ENCODE measurements at places on chromosomes 4 and X.

DNA sequence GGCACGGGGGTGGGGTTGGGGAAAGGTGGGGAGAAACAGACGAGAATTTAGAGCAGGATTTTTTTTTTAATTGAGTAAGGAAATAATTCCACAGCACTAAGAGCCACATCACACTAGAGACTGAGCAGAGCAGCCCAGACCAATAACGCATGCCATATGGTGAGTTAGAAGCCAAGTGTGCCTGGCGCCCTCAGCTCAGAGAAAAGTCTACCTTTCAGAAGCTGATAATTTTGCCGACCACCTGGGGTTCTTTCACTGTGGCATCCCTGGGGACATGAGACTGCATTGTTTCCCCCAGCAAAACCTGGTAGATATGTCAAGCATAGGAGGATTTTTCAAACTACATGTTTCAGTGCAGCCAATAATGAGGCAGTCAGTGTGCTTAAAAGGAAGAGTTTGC is 516.8 kb downstream of the SMARCA1 start:
- no peak for DNase-seq

GRCh38 chrX:109472939-109473735 is 8.7 kb downstream of the GUCY2F start:
- peak; percentile 53 for DNase-seq

DNA sequence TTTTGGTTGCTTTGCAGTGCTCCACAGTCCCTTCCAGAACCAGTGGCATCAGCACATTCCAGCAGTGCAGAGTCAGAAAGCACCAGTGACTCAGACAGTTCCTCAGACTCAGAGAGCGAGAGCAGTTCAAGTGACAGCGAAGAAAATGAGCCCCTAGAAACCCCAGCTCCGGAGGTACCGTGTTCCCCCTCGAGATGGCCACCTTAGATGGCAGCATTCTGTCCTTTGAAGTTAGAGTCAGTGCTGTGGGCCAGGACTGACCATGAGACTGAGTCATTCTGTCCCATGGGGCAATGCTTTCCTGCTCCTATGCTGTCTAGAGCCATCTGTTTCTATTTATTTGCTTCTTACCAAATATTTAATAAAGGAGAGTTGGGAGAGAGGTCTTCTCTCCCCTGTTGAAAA is 112.3 kb downstream of the KLHL8 start:
- peak; percentile 86 for DNase-seq

DNA sequence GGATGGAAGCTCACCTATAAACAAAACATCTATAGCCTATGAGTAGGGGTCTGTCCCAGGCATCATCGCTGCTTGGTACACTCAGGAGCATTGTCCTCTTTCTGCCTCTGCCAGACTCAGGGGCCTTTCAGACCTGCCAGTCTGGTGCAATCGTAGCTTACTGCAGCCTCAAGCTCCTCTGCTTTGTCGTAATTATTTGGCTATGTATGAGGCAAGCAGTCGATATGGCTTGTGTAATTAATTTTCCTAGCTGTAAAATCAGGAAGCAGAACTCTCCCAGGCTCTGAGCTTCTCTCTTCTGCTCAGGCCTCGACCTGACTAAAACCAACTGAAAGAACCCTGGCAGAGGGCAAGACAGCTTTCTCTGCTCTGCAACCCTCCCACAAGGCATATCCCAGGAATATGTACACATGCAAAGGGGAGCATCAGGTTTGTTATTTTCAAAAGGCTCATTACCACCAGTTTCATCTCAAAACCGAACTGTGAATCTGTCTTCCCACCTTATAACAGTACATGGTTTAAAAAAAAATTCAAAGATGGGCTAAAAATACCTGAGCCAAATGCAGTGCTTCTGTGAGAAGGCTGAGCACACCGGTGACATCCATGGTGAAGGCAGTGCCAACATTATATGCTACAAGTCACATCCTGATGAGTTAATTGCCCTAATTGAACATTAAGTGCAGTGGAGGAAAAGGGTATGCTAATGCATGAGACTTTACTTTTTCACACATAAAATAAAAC is 309.2 kb upstream of the EMCN start:
- DNase-seq = no peak

- no peak for DNase-seq
These were observed 27.2 kb upstream of the SMARCA5 start for GRCh38 chr4:143486314-143486713.

GRCh38 chrX:24828600-24828999 is 134.9 kb downstream of the POLA1 start:
- no peak for DNase-seq

- no peak for DNase-seq
These were observed 69.2 kb downstream of the SORBS2 start for GRCh38 chr4:185742766-185743165.

GRCh38 chr4:98565681-98566301 is 92.6 kb downstream of the TSPAN5 start:
- DNase-seq = no peak
